ENCODE measurements at places on chromosomes 1 and 21. TPM values are rescaled to one million over a fixed set of nuclear protein-coding genes. Genes with fewer than 3 reads are reported as not detected.

KCNAB2 gene
- polyA plus RNA-seq, result 2.1 TPM

SMCP gene
- not detected for polyA plus RNA-seq

OR2T8 gene
- polyA plus RNA-seq, result not detected

PSMA5 gene
- polyA plus RNA-seq, result 107 TPM

BARHL2 gene
- not detected for polyA plus RNA-seq

IFI44L gene
- polyA plus RNA-seq, result 0.23 TPM

TEX50 gene
- not detected for polyA plus RNA-seq

KCNK2 gene
- 0.24 TPM for polyA plus RNA-seq

AJAP1 gene
- not detected for polyA plus RNA-seq

SLAMF6 gene
- polyA plus RNA-seq, result not detected

TFF2 gene
- not detected for polyA plus RNA-seq

OR2M4 gene
- not detected for polyA plus RNA-seq

SZT2 gene
- polyA plus RNA-seq, result 4.1 TPM

RNU1-1 gene
- not detected for polyA plus RNA-seq

ZNF697 gene
- polyA plus RNA-seq, result 5.2 TPM

EDN2 gene
- not detected for polyA plus RNA-seq

APCS gene
- polyA plus RNA-seq, result not detected

GUCA2B gene
- not detected for polyA plus RNA-seq

CLCA4 gene
- not detected for polyA plus RNA-seq

FCER1G gene
- polyA plus RNA-seq, result 0.57 TPM

FBLIM1 gene
- polyA plus RNA-seq, result 41.7 TPM

MRAP gene
- 2.2 TPM for polyA plus RNA-seq

OR2L8 gene
- not detected for polyA plus RNA-seq

WNT3A gene
- 0.65 TPM for polyA plus RNA-seq

HES4 gene
- polyA plus RNA-seq, result 7.9 TPM

TDRD5 gene
- not detected for polyA plus RNA-seq

CZIB gene
- polyA plus RNA-seq, result 84.1 TPM

NMNAT2 gene
- 3.6 TPM for polyA plus RNA-seq

C21orf58 gene
- 22.4 TPM for polyA plus RNA-seq

B3GALT6 gene
- 9.3 TPM for polyA plus RNA-seq

GPR89A gene
- polyA plus RNA-seq, result 68.5 TPM

S100A2 gene
- polyA plus RNA-seq, result 0.89 TPM

TMEM183A gene
- 55.1 TPM for polyA plus RNA-seq

FMO4 gene
- polyA plus RNA-seq, result 3.1 TPM

TAS1R1 gene
- 0.19 TPM for polyA plus RNA-seq

OR10J1 gene
- polyA plus RNA-seq, result not detected

FCER1A gene
- polyA plus RNA-seq, result not detected

LIN28A gene
- polyA plus RNA-seq, result 648 TPM

ARHGEF16 gene
- polyA plus RNA-seq, result 11.2 TPM

HCRTR1 gene
- polyA plus RNA-seq, result not detected

SPATA46 gene
- polyA plus RNA-seq, result not detected

TRAF3IP3 gene
- not detected for polyA plus RNA-seq

PADI2 gene
- 1.7 TPM for polyA plus RNA-seq

ARHGEF11 gene
- 11.1 TPM for polyA plus RNA-seq

MYOM3 gene
- polyA plus RNA-seq, result not detected

TNFRSF8 gene
- 11.7 TPM for polyA plus RNA-seq

CD5L gene
- not detected for polyA plus RNA-seq

HAO2 gene
- polyA plus RNA-seq, result not detected

MTARC1 gene
- polyA plus RNA-seq, result 33.2 TPM

TTC22 gene
- 1.2 TPM for polyA plus RNA-seq

IL19 gene
- polyA plus RNA-seq, result not detected

TMEM52 gene
- 25.0 TPM for polyA plus RNA-seq

AHCYL1 gene
- 65.3 TPM for polyA plus RNA-seq

Data from GM23338 (cell line).